ENCODE measurements at places on chromosomes 13 and 19.
A peak's percentile ranks its signal among the peaks of the same experiment; 100 is the strongest.

DNA sequence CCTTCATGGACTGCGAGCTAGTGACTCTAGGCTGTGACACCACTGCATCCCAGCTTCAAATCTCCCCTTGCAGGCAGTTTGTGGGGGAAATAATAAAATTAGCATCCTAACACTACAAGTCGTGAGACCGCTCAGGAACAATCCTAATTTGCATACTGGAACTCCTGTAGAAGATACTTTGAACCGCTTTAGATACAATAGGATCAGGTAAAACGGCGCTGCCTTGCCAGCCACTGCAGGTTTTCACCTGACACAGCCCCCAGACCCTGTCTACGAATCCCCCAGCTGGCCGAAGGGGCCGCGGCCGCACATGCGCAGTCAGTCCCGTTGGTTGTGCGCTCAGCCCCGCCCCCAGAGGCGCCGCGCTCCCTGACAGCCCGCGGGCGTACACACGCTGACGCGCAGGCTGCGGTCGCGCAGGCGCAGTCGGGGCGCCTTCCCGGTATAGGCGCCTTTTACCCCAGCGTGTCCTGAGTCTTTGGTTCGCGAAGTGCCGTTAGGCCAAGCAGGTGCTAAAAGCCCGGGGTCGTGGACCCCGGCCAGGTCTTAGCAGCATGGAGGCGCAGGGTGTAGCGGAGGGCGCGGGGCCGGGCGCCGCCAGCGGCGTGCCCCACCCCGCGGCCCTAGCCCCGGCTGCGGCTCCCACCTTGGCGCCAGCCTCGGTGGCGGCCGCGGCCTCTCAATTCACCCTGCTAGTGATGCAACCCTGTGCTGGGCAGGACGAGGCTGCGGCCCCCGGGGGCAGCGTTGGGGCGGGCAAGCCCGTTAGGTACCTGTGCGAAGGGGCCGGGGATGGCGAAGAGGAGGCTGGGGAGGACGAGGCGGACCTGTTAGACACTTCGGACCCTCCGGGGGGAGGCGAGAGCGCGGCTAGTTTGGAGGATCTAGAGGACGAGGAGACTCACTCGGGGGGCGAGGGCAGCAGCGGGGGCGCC, at the start of gene RFXAP:
Gene RFXAP, plus strand, starts transcription at position 419 of the 935 bp plus-strand sequence. Its CDS starts 136 bp downstream, at position 555.
- peak; percentile 94 for DNase-seq

DNA sequence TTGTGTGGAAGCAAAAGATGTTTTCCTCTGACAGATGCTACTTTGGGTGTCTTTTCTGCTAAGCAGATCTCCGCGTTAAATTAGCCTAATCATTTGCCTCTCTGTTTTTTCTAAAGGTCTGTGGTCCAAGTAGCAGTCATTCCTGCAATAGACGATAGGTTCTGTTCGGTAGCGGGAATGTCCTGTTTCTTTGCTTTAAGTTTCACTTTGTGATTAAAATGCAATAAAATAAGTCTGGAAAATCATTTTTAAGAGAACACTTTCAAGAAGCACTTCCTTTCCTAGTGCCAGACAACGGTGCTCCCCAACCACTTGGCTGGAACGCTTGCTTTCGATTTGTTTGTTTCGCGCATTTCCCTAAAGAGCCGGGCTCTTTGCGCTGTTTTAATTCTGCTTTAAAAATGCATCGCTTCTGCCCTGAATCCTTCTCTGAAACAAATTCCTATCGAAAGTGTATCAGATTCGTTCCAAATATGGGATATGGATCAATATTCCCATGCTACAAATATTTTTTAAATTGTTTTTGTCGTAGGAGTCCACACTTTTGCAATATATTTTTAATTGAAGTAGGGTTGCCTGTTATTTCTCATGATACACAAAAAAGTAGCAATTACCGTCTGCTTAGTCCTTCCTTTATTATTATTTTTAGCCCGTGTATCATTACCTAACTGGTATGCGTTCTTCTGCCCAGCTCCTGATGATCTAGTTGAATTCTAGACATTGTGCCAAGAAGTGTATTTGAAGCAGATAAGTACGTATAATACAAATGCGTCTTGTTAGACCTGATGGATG, 14.2 kb downstream of the ZIC2 start:
- DNase-seq = peak; percentile 21

- DNase-seq = no peak
Observed at GRCh38 chr19:40990972-40991381, at the start of gene CYP2B6. CYP2B6 (plus strand) TSS chr19:40991282; CDS start chr19:40991306, 24 bp downstream.

DNA sequence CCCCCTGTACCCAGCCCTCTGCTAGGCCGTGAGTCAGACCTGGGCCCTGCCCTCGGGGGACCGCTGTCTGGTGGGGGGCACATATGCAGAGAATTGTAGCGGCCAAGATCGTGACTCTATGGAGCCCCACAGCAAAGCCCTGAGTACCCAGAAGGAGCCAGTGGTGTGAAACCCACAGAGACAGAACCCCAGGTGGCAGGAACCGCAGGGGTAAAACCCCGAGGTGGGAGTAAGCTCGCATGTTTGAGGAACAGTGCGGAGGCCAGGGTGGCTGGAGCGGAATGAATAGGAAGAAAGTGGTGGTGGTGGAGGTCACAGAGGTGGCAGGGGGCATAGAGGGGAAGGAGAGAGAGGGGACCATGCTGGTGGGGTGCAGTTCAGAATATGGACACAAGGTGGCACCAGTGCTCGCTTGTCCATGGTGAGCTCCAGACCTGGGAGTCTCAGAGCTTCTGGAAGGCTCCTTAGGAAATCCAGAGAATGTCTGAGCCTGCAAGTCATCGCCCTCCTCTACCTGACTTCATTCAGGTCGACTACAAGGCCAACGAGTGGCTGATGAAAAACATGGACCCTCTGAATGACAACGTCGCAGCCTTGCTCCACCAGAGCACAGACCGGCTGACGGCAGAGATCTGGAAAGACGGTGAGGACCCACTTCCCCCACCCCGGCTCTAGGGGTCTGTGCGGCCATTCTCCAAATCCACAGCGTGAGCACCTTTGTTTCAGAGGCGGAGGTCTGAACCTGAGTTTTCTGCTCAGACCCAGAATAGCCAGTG, 48.9 kb downstream of the MYH14 start:
- peak; percentile 28 for DNase-seq

DNA sequence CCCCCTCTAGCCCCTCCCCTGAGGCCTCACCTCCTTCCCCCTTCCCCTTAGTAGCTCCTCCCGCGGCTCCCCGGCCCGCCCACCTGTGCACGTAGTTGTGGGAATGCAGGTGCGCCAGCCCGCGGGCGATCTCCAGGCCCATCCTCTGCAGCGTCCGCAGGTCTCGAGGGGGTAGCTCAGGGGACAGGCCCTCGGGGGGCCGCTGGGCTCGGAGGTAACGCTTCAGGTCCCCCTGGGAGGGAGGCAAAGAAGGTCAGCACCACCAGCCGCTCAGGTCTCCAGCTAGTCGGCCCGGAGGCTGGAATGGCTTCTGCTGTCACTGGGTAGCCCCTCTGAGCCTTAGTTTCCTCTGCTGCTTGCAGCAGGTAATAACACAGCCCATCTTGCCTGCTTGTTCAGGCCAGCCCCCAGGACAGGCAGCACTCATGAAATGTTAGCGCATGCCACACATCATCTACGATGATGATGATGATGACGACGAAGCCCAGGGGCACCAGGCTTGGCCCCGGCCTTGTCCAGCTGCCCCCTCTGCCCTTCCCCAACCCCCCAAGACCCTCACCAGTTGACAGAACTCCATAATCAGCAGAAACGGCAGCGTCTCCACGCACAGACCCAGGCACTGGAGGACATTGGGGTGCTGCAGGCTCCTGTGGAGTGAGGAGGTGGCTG, 9.2 kb downstream of the LMTK3 start:
- no peak for DNase-seq

GRCh38 chr19:15986701-15987100, 37.9 kb downstream of the OR10H4 start:
- DNase-seq = peak; percentile 65

DNA sequence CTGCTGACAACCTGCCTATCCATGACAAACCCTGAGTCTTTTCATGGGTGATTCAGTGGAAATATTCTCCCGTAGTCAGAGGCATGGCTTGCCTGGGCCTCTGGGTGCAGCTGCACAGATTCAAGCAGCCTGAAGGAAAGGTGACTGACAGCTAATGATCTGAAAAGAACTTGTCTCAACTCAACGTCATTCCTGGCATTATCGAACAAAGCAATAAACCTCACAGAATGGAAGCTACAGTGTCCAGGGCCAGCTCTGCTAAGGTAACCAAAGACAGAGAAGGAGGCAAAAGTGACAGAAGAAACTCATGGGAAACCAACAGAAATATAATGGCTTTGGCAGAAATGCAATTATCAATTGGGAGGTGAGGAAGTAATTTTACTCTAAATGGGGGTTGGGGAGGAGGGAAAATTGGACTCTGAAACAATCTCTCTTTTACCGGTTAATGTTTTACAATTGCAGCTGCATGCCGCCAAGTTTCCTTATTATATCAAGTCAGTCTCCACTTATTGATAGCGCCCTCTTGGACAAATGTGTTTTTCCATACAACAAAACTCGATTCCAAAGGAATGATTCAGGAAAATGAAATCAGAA, 12.9 kb downstream of the STARD13 start:
- no peak for DNase-seq

GRCh38 chr19:8654591-8655339, 24.3 kb downstream of the NFILZ start:
- peak; percentile 73 for DNase-seq

DNA sequence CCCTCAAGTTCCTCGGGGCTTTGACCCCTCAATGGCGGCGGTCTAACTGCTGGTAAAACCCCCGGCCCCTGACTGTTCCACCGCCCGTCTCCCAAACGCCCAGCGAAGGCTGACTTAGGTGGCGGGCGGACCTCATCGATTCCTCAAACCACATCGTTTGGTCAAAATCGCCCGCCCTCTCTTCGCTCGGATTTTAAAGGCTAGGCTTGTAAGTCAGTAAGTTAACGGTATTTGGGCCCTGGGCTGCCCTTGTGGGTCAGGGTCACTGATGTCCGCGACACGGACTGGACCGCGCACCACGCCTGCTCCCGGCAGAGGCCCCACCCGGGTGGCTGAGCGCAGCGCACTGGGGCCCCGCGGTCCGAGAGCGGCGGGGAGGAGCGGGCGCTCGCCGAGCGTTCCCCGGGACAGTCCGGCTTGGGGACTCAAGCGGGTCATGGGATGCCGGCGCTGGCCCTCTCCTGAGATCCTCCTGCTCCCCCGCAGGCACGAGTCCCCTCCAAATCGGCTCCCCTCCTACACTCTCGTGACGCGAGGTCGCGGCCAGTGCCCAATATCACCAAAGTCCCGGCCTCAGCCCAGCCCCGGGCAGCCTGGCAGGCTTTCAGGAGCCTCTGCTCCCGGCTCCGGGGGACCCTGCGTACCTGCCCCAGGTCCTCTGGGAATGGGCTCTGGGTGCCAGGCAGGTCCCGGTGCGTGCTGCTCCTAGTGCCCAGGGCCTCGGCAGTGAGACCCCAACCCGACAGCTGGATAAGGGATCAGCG, 1.0 kb downstream of the FLT1 start:
- DNase-seq = no peak

DNA sequence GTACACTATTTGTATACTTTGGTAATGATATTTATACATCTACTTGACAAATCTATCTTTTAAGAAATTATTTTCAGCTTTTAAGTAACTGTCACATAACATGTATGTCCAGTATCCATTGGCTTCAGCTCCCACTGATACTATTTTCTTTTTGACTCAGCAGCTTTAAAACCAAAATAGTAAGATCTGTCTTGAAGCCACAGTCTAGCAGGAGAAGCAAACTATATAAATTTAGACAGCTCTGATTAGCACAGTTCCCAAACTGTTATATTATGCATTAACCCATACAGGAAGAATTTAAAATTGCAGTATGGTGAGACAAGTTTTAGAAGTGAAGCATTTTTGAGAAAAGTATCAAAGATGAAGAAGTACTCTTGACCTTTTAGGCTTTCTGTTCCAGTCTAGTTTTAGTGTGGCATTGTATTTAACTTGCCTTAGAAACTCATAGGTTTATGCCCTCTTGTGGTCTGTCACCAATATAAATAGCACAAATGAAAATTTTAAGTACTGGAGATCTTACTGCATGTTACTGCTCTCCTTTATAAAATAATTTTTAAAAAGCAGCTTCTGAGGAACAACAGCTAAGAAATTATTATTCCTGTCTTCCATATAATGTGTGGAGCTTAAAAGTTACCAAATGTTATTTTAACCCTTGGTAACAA, 24.7 kb downstream of the URI1 start:
- peak; percentile 72 for DNase-seq

DNA sequence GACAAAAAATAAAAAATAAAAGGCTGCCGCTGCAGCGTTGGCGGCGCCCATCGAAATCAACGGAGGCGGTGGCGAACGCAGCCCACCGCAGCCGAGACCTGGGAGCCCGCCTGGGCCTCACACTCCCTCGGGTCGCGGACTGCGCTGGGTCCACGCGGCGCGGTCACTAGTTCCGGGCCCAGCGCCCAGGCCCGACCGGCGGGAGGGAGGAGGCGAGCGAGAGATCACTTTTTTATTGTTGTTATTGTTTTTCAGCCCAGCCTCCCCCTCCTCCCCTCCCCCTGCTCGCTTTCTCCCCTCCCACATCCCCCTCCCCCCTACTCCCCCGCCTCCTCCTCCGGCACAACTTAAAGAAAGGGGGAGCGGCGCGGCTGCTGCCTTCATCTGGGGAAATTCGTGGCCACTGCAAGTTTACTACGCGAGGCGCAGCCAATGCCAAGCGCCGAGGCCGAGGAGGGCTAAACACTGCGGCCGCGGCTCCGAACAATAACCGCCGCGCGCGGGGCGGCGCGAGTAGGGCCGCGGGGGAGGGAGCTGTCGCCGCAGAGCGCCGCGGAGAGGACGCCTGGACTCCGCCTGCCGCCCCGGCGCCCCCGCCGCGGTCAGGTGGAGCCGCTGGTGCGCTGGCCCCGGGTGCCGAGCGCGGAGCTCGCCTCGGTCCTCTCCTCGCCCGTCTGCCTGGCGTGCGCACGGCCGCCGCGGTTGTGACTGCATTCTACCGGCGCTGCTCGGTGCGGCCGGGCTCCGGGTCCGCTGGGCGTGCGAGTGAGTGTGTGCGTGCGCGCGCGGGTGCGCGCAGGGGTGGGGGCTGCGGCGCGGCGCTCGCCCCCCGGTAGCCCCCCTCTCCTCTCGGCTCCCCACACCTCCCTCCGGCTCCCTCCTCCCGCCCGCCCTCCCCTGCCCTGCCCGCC, 505 bp upstream of the ZIC2 start:
- peak; percentile 55 for DNase-seq

- no peak for DNase-seq
Observed at GRCh38 chr19:10991521-10992081, 30.8 kb downstream of the SMARCA4 start.

DNA sequence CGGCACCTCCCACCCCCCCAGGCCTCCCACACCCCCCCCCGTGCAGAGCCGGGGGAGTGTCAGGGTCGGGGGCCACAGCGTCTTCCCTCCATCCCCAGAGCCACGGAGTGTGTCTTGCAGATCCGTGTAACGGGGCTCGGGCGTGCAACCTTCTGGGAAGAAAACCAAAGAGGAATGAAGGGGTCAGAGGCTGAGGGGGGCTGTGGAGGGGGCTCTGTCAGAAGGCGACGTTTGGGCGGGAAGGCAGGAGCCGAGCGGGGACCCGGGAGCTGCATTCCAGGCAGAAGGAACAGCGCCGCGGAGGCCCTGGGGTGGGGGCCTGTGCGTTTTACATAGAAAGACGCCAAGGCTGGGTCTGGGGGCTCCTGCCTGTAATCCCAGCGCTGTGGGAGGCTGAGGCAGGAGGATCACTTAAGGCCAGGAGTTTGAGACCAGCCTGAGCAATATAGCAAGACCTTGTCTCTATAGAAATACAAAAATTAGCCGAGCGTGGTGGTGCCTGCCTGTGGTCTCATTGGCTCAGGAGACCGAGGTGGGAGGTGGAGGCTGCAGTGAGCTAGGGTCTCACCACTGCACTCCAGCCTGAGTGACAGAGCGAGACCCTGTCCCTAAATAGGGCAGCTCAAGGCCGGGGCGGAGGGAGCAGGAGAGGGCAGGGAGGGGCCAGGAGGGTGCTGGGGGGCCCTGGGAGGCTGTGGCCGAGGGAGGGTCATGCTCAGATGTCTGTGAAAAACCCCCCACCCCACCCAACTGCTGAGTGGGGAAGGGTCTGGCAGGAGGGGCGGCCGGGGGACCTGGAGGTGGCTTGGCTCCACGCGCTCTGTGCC, 27.8 kb downstream of the ARID3A start:
- no peak for DNase-seq
